Right atrium auricular region (tissue), 2 donors: ENCODE measurements at places on chromosomes 5 and 9. TPM values are rescaled to one million over a fixed set of nuclear protein-coding genes. Genes with fewer than 3 reads are reported as not detected.

TNFAIP8 gene
- 8.9 TPM for total RNA-seq

- H3K27me3 ChIP-seq: no peaks in the 10 kb centered on the region
- no peak for DNase-seq
- H3K4me3 ChIP-seq: no peak overlapping the region
- no peak overlapping the region for H3K27ac ChIP-seq
- no peaks in the 10 kb centered on the region for H3K4me1 ChIP-seq
- no peaks in the 10 kb centered on the region for H3K36me3 ChIP-seq
These were observed 44.1 kb downstream of the CCL28 start for GRCh38 chr5:43367909-43368669.

DNA sequence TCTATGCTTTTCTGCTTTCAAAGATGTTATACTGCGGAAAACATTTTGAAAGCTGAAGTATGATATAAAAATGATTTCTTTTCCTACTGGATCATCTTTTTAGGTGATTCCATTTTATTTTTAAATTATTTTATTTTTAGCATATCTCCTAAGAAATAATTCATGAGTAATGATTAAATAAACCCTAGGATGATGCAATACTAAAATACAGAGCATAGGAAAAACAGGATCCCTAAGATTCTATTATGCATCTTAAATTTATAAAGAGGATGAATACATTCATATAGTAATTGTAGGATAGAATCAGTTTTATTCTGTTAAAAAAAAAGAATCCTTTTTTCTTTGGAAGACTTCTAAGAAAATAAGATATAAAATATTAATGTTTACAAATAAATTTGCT, 10.9 kb downstream of the POLK start:
- no peaks in the 10 kb centered on the region for H3K36me3 ChIP-seq
- DNase-seq: no peak
- no peaks in the 10 kb centered on the region for H3K4me1 ChIP-seq
- H3K4me3 ChIP-seq: no peak overlapping the region
- H3K27ac ChIP-seq: no peak overlapping the region

TCOF1 gene
- 17.5 TPM for total RNA-seq

MPDZ gene
- total RNA-seq: 61.5 TPM

UGT3A1 gene
- total RNA-seq: not detected

GRCh38 chr9:134150557-134151214, 13.7 kb downstream of the RNU6ATAC start:
- DNase-seq: no peak
- H3K36me3 ChIP-seq: peaks cover 66% of the 10 kb centered on the region
- no peak overlapping the region for H3K4me3 ChIP-seq
- H3K4me1 ChIP-seq: no peaks in the 10 kb centered on the region
- no peak overlapping the region for H3K27ac ChIP-seq

- no peak overlapping the region for H3K27ac ChIP-seq
- no peaks in the 10 kb centered on the region for H3K36me3 ChIP-seq
- H3K4me1 ChIP-seq: no peaks in the 10 kb centered on the region
- H3K4me3 ChIP-seq: no peak overlapping the region
- H3K27me3 ChIP-seq: no peaks in the 10 kb centered on the region
These were observed 106.9 kb downstream of the GLDC start for GRCh38 chr9:6538666-6539071.

MOB3B gene
- total RNA-seq: 2.9 TPM

DNA sequence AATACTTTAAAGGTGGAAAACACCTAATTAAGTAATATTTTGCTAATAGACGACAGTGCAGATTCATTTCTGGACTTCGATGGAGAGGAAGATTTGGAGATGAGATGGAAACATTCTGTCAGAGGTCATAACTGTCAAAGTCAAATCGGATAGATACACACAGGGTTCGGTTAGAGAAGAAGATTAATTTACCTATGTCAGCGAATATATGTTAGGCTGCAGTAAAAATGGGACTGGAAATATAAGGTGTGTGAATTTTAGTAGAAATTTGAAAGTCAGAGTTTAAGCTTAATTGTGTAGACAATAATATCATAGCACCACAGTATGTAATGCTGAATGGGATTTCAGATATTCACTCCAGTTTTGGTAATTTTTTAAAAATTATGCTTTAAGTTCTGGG, 1020.3 kb upstream of the ACO1 start:
- no peak for DNase-seq
- no peaks in the 10 kb centered on the region for H3K36me3 ChIP-seq
- H3K27me3 ChIP-seq: no peaks in the 10 kb centered on the region
- H3K27ac ChIP-seq: no peak overlapping the region
- no peaks in the 10 kb centered on the region for H3K4me1 ChIP-seq
- H3K4me3 ChIP-seq: no peak overlapping the region

LHX6 gene
- total RNA-seq: 2.8 TPM

- no peaks in the 10 kb centered on the region for H3K4me1 ChIP-seq
- no peak overlapping the region for H3K4me3 ChIP-seq
- no peaks in the 10 kb centered on the region for H3K27me3 ChIP-seq
- H3K36me3 ChIP-seq: no peaks in the 10 kb centered on the region
- H3K27ac ChIP-seq: no peak overlapping the region
- no peak for DNase-seq
These were observed 44.7 kb downstream of the FAM240B start for GRCh38 chr9:38675211-38675610.

DNA sequence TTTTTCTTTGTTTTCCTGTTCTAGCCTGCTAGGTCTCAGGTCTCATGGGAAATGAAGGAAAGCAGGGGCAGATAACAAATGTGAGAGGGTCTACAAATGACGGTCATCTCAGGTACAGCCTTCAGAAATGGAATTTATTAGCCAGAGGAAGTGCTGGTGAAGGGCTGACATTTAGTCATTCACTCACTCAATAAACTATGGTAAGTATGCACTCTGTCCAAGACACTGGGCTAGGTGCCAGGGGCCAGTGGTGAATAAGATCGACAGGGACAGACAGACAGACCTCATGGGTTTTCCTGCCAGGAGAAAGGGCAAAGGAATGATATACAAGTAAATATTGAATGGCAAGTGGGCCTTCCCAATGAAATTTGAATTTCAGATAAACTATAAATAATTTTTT, 6.3 kb downstream of the PDE6A start:
- H3K4me3 ChIP-seq: no peak overlapping the region
- H3K27ac ChIP-seq: peak overlapping the region; percentile 16

DNA sequence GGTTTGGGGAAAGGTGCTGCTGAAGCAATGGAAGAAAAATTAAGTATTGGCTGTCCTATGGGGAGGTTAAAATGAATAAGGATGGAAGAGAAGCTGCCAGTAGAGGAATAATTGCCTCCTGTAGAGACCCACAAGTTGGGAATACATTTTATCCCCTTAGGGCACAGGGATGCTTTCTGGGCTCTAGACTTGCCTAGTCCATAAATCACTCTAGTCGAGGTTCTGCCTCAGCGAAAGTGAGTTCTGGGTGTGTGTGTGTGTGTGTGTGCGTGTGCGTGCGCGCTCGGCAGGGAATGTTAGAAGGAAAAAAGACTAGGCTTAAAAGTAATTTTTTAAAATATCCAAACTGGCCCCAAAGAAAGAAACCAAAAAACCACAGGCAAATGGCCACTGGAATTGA, 291.6 kb downstream of the DOCK8 start:
- H3K27me3 ChIP-seq: no peaks in the 10 kb centered on the region
- H3K4me1 ChIP-seq: peaks cover 19% of the 10 kb centered on the region
- H3K36me3 ChIP-seq: no peaks in the 10 kb centered on the region
- no peak overlapping the region for H3K4me3 ChIP-seq
- no peak overlapping the region for H3K27ac ChIP-seq

DNA sequence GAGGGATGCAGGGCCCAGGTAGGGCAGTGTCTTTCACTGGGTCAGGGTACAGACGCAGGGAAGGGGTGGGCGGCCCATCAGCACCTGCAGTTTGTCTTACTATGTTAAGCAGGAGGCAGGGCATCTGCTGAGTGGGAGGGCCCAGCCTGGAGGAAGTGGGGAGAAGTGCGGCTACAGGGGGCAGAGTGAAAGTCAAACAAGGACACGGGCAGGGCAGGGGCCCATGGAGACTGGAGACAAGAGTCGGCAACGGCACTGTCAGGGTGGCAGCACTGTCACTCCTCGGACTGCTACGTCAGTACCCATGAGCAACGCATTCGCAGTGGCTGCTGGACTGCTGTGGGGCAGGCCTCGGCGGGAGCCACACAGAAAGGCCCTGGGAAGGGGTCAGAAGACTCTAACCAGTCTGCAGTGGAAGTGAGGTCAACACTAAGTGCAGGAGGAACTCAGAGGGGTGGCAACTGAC, 19.7 kb downstream of the CAMSAP1 start:
- no peaks in the 10 kb centered on the region for H3K27me3 ChIP-seq
- DNase-seq: no peak
- no peaks in the 10 kb centered on the region for H3K4me1 ChIP-seq
- H3K27ac ChIP-seq: peak overlapping the region; percentile 27

LCN9 gene
- total RNA-seq: not detected

DNA sequence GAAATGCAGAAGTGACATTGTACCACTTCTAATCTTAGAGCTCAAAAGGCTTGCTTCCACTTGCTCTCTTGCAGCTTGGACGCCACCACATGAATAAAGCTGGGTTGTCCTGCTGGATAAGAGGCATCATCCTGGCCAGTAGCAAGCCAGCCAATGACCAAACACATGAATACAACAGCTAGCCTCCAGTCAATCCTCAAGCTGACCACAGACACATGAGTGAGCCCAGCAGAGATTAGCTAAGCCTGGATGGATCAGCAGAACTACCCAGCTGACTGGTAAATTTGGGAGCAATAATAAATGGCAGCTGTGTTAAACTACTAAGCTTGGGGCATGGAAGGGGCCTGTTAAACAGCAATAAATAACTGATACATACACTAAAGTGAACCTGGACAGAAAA, 121.1 kb upstream of the SLC12A2 start:
- H3K27me3 ChIP-seq: no peaks in the 10 kb centered on the region
- H3K27ac ChIP-seq: peak overlapping the region; percentile 83
- H3K4me3 ChIP-seq: no peak overlapping the region
- H3K4me1 ChIP-seq: no peaks in the 10 kb centered on the region

DNA sequence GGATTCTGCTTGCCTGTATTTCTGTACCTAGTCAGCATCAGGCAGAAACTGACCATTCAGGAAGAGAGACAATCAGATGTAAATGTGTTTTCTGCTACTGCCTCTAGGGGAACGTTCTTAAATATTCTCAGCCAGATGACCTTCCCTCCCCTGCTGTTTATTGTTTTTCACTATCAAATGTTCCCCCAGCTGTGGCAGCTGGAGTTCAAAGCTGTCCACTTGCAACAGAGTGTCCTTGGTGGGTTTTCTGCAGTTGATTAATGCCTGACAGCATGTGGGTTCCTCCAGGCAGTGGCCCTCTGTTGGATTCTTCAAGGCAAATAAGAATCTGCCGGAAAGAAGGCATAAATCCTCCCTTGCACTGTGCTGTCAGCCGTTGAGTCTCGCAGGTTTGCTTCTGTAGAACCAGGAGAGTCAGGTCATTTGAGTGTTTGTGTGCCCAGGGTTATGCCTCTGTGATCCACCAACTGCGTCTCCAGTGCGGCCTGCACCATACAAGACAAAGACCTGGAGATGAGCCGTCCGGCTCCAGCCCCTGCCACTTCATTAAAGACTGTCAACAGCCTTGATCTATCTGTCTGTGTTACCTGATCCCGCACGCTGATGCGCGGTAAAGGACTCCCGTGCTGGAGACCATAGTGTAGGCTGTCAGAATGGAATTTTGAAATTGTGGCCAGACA, 203.4 kb downstream of the GADD45G start:
- no peaks in the 10 kb centered on the region for H3K4me1 ChIP-seq
- H3K36me3 ChIP-seq: no peaks in the 10 kb centered on the region
- H3K4me3 ChIP-seq: no peak overlapping the region

DNA sequence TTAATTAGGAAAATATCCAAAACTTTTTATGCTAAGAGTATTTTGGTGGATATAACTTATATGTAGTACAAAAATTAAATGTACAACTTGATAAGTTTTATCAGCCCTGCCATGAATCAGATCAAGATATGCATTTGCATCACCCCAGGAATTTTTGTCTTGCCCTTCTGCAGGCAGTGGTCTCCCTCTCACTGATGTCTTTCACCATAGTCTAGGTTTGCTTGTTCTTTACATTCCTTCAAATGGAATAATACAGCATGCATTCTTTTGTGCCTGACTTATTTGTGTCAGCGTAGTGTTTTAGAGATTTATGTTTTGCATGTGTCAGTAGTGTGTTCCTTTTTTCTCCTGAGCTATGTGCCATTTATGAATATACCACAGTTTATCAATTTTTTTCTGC, 36.4 kb downstream of the RNF180 start:
- H3K27me3 ChIP-seq: no peaks in the 10 kb centered on the region
- no peak for DNase-seq
- no peaks in the 10 kb centered on the region for H3K4me1 ChIP-seq
- H3K36me3 ChIP-seq: no peaks in the 10 kb centered on the region

CNTNAP3 gene
- 6.1 TPM for total RNA-seq

- H3K36me3 ChIP-seq: no peaks in the 10 kb centered on the region
- no peaks in the 10 kb centered on the region for H3K4me1 ChIP-seq
- no peak for DNase-seq
- no peak overlapping the region for H3K4me3 ChIP-seq
These were observed 20.0 kb upstream of the ARSB start for GRCh38 chr5:79005151-79005550.

DNA sequence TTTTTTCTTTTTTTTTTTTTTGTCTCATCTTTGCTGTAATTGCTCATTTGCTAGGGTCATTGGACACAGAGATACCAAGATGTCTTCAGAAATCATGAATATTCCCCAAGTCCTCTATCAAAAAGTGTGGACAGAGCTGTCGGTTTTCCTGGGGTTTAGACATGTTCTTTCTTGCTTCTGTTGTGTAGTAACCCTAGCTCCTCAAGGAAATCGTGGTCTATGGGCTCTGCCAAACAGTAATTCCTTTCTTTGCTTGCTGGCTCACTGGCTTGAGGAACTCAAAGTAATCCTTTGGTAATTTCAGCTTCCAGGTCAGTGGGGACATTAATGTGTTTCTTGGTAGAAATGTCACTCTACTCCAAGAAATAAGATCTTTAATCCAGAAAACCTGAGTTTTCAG, 101.7 kb downstream of the TMC1 start:
- H3K27me3 ChIP-seq: no peaks in the 10 kb centered on the region
- no peak for DNase-seq
- no peak overlapping the region for H3K27ac ChIP-seq
- H3K4me3 ChIP-seq: no peak overlapping the region
- H3K4me1 ChIP-seq: no peaks in the 10 kb centered on the region
- H3K36me3 ChIP-seq: no peaks in the 10 kb centered on the region

DNA sequence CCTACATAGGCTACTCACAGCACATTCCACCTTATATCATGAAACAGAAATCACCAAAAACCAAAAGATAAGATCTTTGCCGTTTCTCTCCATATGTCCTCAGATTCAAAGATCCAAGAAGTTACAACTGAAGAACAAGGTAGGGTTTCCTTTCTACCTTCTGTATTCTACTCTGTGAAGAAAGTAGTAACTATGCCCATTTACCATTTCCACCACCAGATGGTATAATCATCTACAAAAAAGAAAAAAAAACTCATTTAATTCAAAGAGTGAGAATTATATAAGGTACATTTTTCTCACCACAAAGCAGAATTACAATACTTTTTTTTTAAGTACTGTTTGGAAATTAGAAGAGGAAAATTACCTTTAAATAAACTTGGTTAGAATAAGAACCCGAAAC, 172.6 kb upstream of the PTGER4 start:
- no peak overlapping the region for H3K27ac ChIP-seq
- no peak for DNase-seq
- no peaks in the 10 kb centered on the region for H3K27me3 ChIP-seq
- no peaks in the 10 kb centered on the region for H3K36me3 ChIP-seq

GRCh38 chr9:18428661-18429060, 45.3 kb upstream of the ADAMTSL1 start:
- no peak overlapping the region for H3K4me3 ChIP-seq
- no peaks in the 10 kb centered on the region for H3K27me3 ChIP-seq
- no peak for DNase-seq
- no peaks in the 10 kb centered on the region for H3K4me1 ChIP-seq

ANKRD18A gene
- 1.3 TPM for total RNA-seq

- H3K4me1 ChIP-seq: no peaks in the 10 kb centered on the region
- no peaks in the 10 kb centered on the region for H3K36me3 ChIP-seq
- no peak for DNase-seq
- H3K27me3 ChIP-seq: no peaks in the 10 kb centered on the region
- H3K4me3 ChIP-seq: no peak overlapping the region
- no peak overlapping the region for H3K27ac ChIP-seq
These were observed 315.2 kb upstream of the DMAC1 start for GRCh38 chr9:8114826-8115225.
